ENCODE measurements at places on chromosomes 7 and 10.

DNA sequence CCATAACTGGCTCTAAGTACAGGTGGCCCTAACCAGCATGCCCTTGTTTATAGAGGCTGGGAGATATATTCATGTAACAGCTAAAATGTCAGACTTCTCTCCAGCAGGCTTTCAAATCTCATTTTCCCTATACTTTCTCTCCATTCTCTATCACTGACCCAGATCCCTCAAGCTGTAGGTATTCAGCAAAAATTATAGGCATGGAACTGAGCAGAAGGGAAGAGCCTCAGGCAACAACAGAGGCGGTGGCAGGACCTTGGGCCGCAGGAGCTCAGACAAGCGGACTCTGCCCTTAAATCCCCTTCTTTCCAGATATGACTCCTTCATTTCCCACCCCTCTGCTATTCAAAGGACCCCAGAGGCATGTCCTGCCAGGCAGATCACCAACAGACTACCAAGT is 417.4 kb downstream of the PLXNA4 start:
- DNase-seq = no peak

DNA sequence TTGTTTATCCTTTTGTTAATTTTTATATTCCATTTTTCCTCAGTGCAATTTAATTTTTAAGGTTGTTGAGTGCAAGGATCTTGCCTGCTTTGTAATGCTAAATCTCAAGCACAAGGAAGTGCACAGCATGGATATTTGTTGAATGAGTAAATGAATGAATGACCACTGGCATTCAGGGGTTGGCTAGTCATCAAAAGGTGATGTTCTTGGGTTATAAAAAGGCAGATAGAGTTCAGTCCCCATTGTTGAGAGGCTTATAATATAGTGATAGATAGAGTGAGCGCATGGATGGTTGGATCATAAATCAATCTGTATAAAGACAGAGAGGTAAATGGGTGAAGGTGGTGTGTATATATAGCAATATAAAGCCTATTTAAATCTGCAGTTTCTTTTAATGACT is 193.2 kb upstream of the KLF6 start:
- no peak for DNase-seq

GRCh38 chr7:101604331-101604933 is 24.7 kb downstream of the MYL10 start:
- DNase-seq = no peak

DNA sequence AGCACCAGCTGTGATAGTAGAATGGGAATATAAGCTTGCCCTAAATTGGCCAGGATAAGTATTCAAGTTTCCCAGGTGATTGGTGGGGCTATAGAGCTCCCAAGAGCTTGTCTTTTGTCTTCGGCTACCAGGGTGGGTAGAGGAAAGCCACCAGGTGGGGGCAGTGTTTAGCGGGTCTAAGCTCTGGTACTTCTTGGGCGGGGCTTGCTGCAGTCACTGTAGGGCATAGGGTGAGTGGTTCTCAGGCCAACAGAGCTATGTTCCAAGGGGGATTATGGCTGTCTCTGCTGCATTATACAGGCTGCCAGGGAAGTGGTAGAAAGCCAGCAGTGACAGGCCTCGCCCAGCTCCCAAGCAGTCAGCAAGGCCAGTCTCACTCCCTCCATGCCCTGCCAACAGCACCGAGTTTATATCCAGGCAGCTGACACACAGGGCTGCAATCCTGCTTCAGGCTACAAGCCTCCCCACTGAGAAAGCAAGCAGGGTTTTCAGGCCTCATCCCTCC is 110.7 kb downstream of the ZNF467 start:
- DNase-seq = peak; percentile 82

DNA sequence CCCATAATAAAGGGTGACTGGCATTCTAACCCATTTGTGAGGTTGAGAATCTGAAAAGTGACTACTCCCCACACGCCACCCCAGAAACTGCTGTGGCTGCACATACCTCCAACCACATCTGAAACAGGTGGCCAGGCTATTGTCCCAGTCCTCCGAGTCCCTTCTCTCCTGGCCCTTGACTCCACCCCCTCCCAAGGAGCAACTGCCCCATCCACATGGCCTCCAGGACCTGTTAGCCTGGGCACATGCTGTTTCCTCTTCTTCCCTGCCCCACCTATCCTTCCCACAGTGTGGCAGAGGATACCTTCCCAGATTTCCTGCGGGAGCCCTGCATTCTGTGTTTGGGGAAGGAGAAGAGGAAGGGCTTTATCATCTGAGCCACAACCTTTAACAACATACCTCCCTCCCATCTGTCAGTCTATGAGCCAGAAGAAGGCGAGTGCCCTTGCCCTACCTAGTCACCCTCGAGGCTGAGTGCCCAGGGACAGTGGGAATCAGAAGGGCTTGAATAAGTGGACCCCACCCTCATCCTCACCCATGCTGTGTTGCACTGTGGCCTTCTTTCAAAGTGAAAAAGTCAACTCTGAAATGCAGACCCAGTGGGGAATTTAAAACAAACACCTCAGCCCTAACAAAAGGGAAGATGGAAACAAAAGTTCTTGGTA is 11.9 kb downstream of the STEAP1B start:
- DNase-seq = no peak

GRCh38 chr10:97003804-97004201 is 171.7 kb downstream of the LCOR start:
- no peak for DNase-seq

DNA sequence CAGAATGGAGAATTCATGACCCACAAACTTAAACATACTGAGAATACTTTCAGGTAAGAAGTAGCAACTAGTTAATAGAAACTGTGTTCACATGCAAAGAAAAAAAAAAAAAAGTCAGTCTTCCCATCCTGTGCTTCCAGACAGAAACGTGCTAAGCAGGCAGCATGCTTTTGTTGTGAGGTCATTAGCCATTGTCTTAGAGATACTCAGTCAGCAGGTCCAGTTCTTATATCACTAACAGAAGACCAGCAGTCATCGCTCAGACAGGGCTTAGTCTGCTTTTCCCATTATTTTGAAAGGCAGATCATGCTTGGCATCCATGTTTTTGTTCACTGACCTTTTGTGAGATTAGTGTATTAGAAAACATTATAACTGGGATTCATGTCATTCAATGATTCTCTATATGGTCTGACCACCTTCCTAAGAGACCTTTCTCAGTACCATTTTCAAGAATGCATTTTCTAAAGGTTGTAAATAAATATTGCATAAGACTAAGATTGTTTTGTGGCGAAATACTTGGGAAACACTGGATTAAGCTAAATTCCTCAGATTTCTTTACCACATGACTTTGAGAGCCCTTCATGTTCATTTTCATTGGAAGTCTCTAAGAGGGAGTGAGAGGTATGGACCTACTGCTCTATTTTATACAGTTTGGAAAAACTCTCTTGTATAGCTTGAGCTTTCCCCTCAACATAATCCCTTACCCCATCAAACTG is 45.0 kb upstream of the AGBL3 start:
- no peak for DNase-seq

DNA sequence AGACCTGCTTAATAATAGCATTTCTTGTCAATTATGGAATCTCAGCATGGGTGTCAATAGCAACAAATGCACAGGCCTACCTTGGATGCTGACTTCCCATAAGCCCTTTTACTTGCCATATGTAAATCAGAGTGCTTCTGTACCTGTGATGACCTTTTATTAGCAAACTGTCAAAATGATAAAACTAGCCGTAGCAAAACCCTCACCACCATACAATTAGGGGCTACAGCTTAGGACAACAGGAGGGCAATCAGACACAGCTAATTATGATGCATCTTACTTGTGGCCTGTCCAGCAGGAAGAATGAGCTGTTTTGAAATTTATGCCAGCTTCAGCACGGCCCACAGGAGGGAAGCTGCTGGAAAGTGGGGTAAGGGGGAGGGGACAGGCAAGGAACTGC is 201.6 kb downstream of the TAX1BP1 start:
- no peak for DNase-seq

DNA sequence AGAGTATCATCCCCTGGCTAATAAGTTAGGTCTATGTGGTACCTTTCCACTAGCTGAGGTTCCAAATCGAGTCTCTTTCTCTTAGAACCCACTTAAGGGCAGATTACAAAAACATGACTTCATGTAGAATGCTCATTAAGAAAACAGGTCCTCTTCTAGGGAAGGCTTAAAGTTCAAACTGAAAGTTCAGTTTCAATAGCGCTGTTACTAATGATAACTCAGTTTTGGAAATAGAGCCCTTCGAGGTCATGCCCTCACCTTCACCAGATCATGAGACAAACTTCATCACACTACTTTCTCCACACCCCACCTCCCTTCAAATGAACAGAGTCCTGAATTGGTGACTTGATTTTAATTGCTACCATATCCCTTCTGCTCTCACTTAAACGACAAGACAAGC is 26.2 kb downstream of the HGF start:
- DNase-seq = no peak

DNA sequence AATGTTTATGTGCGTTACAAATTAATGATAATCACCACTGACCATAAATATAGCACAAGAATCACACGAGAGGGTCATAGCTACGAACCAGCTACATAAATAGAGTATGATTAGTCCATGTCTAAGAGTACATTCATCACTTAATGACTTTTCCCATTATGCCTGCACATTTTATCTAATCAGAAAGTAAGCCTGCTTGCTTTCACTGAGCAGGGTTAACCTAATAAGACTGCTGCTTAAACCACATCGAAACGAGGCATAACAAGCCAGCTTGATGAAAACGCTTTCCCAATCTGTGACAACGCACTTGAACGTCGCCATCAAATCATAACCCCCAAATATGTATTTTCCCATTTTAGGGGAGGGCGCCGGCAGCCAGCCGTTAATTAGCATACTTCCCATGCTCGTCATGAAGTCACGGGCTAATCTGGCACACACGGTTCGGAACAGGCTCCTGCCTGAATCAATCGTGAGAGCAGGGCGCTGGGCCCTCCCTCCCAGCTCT is 71.5 kb downstream of the EBF3 start:
- no peak for DNase-seq

DNA sequence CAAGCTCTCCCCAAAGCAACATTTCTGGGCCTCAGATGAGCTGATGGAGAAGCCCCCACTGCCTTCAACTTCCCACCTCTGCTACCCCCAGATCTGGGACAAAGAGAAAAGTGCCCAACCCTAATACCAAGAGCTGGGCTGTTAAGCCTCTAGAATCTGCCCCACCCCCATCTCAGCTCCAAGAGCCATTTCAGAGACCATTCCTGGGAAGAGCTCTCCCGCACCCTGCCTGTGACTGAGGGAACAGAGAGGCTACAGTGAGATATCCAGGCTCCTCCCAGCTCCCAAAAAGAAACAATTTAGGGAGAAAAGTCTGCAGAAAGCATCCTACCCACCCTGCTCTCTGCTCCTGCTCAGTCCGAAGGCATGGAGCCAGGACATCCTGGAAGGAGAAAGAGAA is 2.5 kb upstream of the KCNH2 start:
- no peak for DNase-seq

DNA sequence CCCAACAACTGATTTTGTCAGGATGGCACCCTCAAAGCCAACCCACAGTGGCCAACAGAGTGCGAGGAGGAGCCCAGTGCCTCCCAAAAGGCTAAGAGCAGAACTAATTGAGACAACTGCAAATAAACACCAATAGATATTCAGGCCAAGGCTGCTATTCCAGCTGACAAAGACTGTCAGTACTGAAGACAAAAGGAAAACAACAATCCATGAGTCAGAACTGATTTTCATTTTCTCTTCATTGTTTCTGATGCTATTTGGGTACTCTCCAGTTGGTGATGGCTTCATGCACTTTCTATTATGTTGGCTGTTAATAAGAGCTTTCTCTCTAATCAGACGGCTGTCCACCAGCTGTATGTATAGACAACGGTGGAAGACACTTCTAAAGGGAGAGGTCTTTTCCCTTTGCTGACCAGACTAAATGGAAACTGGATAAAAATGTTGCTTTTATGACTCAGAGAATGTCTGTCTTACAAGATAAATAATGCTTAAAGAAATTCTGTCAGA is 515.9 kb downstream of the PARD3 start:
- DNase-seq = no peak

GRCh38 chr10:18980089-18980629 is 68.4 kb upstream of the MALRD1 start:
- no peak for DNase-seq

- no peak for DNase-seq
Observed at GRCh38 chr7:105647591-105647990, 66.3 kb upstream of the EFCAB10 start.

DNA sequence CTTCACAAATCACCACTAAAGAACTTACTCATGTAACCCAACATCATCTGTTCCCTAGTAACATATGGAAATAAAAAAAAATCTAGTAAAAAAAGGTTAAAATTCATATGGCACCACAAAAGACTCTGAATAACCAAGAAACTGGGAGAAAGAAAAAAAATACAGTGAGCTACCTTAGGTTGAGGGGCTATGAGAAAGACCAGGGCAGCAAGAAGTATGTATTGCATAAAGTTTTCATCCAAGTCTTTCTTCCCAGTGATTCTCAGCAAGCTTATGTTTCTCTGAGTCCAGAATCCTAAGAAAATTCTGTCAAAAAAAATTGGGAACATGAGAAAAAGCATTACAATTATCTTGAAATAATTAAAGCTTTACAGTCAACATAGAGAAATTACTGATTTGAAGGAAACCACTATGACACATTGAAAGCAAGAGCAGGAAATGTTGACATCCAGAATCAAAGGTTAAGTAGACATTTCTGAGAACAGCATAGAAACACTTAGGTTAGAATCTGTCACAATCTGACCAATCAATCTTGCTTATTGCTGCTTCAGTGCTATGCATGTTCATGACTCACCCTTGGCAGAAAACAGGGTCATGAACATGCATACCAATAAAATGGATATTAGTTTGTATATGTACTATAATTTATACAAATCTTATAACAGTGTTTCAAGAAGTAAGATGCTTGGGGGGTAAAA is 494.0 kb upstream of the POT1 start:
- no peak for DNase-seq

DNA sequence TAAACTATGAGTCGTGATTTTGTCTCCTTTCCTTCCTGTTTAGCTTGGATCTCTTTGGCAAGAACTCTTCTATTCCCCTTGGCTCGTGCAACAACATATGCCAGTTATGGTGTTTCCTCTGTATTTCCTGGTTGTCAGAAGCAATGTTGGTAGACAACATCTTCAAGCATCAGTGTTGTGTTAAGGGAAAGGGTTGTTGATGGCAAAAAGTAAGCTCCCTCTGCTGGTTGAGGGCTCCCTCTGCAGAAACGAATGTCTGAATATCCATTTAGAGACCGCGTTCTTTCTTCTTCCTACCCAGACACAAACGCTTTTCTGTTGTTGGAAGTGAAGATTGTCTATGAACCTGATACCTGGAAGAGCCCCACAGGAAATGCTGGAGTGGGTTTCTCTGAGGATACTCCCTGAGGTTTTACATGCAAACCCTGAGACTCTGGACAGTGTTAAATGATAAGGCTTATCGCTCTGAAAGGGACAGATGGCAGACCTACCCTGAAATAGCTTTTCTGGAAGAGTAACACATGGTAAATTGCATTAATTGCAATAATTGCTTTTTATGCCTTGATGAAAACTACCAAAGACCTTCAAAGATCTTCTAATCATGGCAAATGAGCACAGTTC is 23.5 kb upstream of the C1QL3 start:
- no peak for DNase-seq

- no peak for DNase-seq
Observed at GRCh38 chr10:103742824-103743223, 112.6 kb downstream of the SH3PXD2A start.

- no peak for DNase-seq
Observed at GRCh38 chr7:18521945-18522566, 26.5 kb downstream of the HDAC9 start.

All from H1 (cell line).